ENCODE measurements at places on chromosomes 1 and 21.

GRCh38 chr1:171422511-171422910, 62.8 kb upstream of the PRRC2C start:
- no peak for DNase-seq

DNA sequence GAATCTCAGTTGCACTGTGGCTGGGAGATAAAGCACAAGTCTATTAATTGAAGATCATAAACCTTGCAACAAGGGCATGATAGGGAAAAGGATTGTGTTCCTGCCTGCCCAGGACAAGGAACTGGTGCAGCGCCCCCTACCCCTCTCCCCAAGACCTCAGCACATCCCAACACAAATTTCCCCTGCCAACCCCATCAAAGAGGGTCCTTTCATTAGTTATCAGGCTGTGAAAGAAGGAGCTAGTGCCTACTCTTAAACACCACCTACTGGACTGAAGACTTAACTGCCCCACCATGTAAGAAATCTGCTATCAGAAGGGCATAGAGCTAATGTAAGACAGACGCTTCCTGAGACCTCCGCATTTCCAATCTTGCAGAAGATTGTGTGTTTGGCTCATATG, 372.6 kb downstream of the AGBL4 start:
- DNase-seq, result no peak

DNA sequence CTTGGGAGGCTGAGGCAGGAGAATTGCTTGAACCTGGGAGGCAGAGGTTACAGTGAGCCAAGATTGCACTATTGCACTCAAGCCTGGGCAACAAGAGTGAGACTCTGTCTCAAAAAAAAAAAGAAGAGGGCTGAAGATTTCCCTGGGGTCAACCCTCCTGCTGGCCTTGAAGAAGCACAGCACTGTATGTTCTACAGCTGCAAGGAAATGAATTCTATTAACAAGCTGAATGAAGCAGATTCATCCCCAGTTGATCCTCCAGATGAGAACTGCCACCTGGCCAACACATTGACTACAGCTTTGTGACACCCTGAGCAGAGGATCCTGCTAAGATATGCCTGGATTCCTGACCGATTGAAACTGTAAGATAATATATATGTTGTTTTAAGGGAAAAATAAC, 129.5 kb downstream of the ADSS2 start:
- DNase-seq, result no peak

GRCh38 chr1:236120721-236121153, 21.6 kb upstream of the GPR137B start:
- DNase-seq, result no peak

- no peak for DNase-seq
Observed at GRCh38 chr1:97138515-97139032, 417.0 kb downstream of the PTBP2 start.

DNA sequence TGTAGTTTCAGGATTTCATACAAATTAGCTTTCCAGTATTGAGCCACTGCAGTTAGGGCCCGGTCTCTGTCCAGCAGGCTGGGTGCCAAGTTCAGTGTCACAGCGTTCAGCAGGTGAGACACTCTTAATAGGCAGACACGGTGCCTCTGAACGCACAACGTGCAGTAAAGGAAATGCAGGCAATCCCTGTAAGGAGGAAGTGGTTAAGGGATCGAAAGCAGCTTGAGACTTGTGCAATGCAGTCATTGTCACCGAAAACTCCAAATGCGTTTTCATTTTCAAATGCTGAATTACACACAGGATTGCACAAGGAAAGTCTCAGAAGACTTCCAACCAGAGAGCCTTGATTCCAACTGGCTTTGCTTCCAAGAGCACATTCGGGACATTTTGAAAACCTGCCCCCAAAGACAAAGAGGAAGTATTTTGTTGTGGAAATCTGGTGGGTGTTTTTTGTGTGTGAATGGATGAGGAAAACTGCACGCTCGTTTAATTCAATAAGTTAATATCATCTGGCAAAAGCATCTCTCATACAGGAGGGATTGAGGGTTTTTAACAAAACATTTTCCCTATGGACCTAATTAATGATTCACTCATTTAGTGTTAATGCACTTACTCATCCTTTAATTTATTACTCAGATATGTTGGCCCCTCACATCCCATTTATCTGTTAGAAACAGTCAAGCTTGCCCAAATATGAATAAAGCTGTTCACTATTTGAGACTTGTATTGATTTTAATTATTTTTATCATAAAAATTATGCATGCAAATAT, 61.6 kb downstream of the PTGS2 start:
- peak; percentile 45 for DNase-seq

DNA sequence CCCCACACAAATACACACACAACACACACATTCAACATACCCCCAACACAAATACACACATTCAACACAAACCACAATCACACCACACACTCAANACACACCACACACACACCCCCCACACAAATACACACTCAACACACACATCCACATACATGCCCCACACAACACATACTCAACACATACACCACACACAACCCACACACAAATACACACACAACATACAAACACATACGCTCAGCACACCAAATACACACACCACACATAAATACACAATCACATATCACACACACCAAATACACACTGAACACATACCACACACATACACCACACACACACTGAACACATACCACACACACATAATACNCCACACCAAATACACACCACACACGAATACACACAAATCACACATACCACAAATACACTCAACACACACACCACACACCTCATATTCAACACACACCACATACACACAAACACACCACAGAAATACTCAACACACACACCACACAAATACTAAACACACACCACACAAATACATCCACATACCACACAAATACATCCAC, 48.9 kb downstream of the PRDM15 start:
- DNase-seq, result no peak

GRCh38 chr1:81304187-81304586, 496.5 kb upstream of the ADGRL2 start:
- no peak for DNase-seq

- DNase-seq, result no peak
Observed at GRCh38 chr1:179026813-179027669, 1.3 kb downstream of the FAM20B start.

DNA sequence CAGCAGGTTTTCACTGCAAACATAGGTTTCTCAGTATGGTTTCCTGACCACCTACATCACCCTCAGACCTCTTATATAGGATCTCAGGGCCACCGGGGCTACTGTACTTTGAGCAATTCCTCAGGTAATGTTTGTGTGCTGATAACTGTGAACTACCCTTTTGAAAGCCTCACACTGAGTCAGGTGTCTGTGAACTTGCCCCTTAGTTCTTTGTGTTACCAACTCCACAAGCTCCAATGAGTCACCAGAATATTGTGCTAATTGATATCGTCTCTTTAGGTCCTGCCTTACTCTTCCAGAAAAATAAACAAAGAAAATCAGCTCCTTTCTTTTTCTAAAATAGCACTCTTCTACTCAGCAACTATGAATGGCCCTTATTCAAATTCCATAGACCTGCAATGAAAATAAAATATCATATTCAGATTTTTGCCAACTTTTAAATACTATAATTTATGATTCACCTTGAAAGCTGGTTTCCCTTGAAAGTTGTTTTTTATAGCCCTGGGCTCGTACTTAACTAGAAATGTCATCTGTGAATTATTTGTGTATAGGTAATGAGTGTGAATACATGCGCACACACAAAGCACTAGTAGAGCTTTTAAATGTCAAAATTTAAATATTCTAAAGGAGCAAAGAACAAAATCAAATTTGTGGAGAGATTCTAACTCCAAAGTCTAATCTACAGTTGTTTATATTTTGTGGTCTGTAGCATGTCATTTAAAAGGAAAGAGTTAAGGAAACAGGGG, 88.1 kb upstream of the WARS2 start:
- DNase-seq, result no peak

GRCh38 chr1:999725-1000356, at the start of gene HES4:
Gene HES4 (minus strand): TSS chr1:1000097. CDS start chr1:999973, 124 bp downstream.
- no peak for DNase-seq

DNA sequence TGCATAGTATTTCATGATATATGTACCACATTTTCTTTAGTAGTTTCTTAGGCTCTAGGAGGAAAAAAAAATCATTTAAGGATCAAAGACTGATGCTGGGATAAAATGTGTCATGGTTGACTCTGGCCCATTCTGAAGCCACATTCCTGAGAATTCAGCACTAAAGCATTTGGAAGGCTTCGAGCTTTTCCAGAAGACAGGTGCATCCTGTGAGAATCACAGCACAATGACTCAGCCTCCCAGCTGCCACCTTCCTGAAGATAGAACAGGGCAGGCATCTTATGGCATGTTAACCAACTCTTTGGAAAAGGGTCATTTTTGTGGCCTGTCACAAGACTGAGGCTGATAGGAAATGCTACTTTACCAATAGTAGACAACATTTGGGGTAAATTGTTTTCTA, 359.9 kb downstream of the PCP4 start:
- DNase-seq, result no peak

DNA sequence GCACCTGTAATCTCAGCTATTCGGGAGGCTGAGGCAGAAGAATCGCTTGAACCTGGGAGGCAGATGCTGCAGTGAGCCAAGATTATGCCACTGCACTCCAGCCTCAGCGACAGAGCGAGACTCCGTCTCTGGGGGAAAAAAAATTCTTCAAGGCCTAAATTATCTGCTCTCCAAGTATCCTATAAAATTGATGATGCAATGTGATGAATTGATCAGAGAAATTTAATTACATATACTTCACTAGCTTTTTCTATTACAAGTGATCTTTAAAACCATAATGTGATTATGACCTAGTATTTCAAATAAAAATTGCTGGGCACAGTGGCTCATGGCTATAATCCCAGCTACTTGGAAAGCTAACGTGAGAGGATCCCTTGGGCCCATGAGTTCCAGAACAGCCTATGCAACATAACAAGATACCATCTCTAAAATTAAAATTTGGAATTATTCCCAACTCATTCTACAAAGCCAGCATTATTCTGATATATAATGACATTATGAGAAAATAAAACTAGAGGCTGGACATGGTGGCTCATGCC, 43.7 kb downstream of the ARID4B start:
- no peak for DNase-seq

- DNase-seq, result peak; percentile 69
Observed at GRCh38 chr1:35564037-35564883, 6.7 kb downstream of the NCDN start.

DNA sequence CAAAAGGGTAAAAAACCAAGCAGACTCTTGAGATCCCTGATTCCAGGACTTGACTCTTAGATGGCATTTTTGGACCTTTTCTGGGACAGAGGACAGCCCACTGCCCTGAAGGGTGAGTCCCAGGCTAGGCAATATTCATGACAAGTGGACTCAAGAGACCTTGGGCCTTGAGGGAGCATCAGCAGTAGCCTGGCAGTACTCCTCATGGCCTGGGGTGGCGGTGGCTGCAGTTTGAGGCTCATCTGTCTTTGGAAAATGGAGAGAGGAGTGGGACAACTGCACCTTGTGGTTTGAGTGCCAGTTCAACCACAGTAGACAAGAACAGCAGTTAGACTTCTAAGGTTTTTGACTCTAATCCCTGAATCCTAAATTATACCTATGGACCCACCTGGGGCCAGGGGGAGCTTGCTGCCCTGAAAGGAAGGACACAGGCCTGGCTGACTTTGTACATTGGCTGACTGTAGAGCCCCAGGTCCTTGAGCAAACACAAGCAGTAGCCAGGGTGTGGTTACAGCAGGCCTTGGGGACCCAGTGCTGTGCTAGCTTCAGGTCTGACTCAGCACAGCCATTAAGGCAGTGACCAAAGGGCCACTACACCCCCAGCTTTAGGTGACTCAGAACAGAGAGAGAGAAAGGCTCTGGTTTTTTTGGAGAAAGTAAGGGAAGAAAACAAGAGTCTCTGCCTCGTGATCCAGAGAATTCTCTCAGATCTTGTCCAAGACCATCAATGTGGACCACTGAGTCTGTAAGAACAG, 1023.2 kb downstream of the KCNT2 start:
- no peak for DNase-seq

DNA sequence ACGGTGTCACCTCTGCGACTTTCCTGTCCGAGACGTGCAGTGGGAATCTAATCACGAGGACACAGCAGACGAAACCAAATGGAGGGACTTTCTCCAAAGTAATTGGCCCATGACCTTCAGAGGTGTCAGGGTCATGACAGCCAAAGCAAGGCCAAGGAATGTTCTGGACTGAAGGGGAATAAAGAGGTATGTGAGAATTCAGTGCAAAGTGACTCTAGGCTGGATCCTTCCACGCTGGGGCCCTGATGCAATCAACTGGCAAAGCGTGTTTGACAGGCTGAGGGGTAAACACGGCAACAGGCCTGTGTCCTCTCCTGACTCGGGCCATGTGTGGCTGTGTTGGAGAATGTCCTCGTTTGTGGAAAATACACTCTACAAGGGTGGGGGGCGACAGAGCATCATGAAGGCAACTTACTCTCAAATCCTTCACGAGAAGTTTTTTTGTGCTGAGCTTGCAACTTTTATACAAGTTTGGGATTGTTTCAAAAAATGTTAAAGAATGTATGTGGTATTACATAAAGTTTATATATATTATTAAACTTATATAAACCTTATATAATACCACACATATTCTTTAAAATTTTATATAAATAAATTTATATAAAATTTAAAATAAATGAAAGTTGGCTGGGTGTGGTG, 1.7 kb downstream of the CFAP74 start:
- no peak for DNase-seq

- DNase-seq, result no peak
Observed at GRCh38 chr21:41863439-41863740, 15.8 kb downstream of the PRDM15 start.

GRCh38 chr1:49190138-49190537, 413.4 kb upstream of the BEND5 start:
- DNase-seq, result no peak

DNA sequence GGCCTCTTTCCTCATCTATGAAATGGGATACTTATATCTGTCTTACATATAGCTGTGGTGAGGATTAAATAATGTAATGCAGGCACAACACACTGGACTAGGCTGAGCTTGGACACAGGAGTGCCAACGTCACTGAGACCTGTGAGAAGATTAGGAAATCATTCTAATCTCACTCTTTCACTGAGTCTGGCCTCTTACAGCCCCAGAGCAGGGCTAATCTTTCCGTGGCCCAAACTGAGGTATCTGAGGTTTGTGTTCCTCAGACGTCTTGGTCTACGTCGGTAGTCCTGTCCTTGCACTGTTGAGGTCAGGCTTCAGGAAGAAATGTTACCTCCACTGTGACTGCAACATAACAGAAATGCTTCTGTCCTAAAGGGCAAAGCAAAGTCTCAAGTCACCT, 22.6 kb upstream of the A3GALT2 start:
- no peak for DNase-seq
